ENCODE measurements at places on chromosomes 6 and 20.

- no peak for DNase-seq
Measured at GRCh38 chr20:61737812-61738443, 327.8 kb downstream of the TAF4 start.

- DNase-seq: no peak
Measured at GRCh38 chr20:47427746-47428145, 71.2 kb upstream of the ZMYND8 start.

DNA sequence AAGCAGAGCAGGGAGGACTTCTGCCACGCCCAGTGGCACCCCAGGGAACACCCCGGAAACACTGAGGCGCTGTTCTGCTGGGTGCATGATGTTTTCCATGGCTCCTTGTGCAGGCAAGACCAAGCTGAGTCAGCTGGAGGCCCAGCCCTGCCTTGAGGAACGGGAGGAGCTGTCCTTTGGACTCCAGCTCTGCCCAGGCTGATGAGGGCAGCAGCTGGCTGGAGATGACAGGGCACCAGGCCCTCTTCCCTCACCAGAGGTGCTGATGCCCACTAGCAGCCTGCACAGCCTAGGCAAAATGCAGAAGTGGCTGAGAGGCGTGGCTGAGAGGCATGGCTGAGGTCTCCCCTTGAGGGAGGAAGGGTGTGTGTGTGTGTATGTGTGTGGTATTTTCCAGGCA is 2.4 kb downstream of the C6orf132 start:
- DNase-seq: no peak

DNA sequence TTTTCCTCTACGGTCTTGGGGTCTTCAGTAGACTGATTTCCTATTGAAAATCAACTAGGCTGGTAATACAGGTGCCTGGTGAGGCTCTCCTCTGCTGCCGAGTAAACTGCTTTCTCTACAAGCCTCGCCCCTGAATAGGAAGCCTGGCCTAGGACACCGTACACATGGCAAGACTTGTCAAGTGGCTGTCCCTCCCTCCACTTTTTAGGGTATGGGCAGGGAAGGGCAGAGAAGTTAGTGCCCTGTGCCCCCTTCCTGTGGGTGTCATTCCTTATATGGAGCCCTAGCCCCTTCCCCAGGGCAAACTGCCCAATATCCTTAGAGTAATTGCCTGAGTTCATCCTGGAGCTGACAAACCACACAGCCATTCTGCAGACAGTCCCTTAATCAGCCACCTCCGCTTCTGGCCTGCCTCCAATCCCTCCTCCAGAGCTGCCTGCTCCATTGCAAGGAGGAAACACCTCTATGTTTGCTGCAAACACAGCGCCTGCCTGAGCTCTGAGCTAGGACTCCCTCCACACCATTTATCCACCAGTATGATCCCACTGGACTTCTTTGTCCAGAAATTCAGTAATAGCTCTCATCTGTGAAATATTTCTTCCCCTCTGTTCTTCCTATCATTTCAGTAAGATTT is 93.1 kb downstream of the CHD6 start:
- no peak for DNase-seq

- no peak for DNase-seq
Measured at GRCh38 chr20:1824181-1824580, 71.0 kb upstream of the SIRPA start.

GRCh38 chr6:151326116-151326825 is 65.1 kb downstream of the ZBTB2 start:
- no peak for DNase-seq

GRCh38 chr6:53151676-53152075 is 3.0 kb upstream of the GCM1 start:
- DNase-seq: no peak

GRCh38 chr20:32441638-32442037 is 83.5 kb downstream of the ASXL1 start:
- DNase-seq: no peak

- DNase-seq: no peak
Measured at GRCh38 chr6:156451088-156451487, 326.1 kb upstream of the ARID1B start.
